Fibroblast of upper back skin (primary cell): ENCODE measurements at places on chromosomes 1 and 21.

- DNase-seq, result no peak
Observed at GRCh38 chr1:24932284-24932683, 2.2 kb upstream of the RUNX3 start.

DNA sequence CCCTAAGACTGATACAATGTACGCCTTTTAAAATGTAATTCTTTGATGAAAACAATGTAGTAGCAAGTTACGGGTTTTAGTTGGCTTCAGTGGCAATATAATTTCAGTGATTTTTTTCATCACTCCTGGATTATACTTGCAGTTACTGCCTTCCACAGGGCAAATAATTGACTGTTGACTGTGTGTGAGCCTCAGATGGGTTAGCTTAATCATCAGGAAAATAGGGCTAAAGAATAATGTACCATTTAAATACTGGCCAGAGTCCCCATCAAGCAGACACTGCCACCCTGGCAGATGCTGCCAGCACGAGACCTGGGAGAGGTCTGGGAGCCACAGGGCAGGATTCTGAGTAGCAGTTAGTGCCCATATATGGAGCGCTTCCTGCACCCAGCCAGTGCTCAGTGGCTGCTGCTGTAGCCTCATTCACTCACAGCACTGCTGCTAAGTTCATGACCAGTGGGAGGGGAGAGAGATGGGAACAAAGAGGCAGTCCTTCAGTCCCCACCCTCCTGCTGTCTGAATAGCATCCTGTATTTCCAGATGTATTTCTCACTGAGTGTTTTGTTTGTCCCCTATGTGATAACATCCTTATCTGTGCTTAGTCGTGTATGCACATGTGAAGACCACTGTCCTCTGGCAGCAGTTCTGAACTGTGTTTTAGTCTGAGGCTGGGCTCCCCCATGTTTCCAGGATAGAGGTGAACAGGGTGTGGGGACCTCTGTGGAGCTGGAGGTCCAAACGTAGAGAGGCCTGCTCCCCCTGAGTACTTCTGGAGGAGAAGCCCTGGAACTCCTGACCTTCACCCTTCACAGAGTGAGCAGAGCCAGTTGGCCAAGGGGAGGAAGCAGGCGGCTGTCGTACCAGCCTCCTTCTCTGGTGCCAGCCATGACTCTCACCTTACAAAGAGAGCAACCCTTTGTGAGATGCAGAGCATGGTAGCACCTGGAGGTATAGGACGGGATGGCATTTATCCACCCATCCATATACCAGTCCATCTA, 80.4 kb downstream of the ADARB1 start:
- peak; percentile 72 for DNase-seq

DNA sequence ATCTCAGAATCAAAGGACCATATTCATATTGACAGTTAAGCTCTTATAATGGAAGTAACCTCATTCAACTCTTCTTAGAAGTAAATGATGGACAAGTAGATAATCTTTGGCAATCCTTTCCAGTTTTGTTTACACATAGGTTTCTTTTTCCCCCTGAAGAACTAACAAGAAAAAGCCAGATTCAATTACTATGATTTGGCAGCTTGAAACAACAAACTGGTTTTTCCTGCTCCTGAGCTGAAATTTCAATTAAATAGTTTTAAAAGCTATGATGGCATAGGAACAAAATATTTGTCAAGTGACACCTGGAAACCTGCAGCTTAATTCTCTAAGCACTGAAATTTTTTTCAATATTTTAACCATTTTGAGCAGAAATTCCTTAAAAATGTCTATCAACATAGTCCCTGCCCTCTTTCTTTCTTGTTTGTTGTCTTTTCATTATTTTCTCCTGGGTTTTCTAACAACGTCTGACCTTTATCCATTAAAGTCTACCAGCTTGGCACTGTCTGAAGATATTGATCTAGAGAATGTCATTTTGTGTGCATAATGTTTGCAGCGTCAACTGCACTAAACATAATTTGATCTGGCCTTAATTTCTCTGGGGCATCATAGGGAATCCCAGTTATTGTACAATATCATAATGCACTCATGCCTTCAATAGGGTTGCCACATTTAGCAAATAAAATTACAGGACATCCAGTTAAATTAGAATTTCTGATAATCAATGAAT, 4.0 kb upstream of the SLC35A3 start:
- DNase-seq, result no peak

DNA sequence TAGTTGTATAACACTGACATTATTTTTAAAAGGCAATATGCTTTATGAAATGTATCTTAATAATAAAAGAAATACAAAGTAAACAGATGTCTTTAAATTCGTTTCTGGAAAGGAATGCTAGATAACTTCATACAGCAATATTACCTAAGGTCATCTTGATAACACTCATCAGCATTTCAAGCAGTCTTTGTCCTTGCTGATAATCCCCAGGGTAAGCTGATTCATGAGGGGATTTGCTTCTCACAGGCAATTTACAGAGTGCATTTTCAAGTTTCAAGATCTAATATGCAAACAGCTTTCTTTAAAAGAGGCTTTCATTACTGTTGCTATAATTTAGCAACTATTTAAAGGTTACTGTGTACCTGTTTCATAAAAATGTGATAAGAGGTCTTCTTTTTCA, 75.2 kb upstream of the NEK2 start:
- no peak for DNase-seq

GRCh38 chr1:155706139-155706538, 17.2 kb downstream of the DAP3 start:
- DNase-seq, result peak; percentile 55

DNA sequence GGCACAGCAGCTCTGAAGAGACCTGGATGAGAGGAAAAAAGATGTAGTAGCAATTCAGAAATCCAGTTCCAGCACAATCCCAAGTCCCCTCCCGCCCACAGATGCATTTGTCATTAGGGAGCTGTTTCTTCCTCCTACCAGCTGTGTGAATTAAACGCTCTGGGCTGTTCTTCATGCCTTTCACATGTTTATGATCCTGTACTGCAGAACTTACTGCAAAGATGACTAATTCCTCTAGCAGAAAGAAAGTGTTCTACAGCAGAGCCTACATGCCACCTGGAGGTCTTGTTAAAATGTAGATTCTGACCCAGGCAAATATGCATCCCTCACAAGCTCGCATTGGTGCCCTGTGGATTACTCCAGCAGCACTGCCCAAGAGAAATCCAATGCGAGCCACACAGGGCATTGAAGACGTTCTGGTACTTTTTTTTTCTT, 6.5 kb downstream of the ENO1 start:
- DNase-seq, result no peak

GRCh38 chr1:39646232-39647081, 7.0 kb upstream of the HEYL start:
- DNase-seq, result peak; percentile 69

- DNase-seq, result no peak
Observed at GRCh38 chr1:2609319-2610035, 22.9 kb downstream of the PRXL2B start.

DNA sequence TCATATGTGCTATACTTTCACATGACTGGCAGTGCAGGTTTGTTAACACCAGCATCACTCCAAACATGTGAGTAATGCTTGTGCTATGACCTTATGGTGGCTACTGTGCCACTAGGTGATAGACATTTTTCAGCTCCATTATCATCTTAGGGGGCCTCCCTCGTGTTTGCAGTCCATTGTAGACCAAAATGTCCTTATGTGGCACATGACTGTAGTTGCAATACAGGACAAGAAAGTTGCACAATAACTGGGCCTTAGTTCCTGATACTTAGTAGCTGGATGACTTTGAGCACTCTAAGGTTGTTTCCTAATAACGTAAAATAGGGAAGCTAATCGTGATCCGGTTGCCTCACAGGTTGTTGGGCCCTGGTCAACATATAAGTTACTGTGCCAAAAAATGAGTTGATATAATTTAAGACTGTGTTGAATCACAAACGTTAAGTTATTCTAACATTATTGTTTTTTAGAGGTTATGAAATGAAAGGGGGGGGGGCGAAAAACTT, 511 bp upstream of the SNX27 start:
- peak; percentile 47 for DNase-seq

DNA sequence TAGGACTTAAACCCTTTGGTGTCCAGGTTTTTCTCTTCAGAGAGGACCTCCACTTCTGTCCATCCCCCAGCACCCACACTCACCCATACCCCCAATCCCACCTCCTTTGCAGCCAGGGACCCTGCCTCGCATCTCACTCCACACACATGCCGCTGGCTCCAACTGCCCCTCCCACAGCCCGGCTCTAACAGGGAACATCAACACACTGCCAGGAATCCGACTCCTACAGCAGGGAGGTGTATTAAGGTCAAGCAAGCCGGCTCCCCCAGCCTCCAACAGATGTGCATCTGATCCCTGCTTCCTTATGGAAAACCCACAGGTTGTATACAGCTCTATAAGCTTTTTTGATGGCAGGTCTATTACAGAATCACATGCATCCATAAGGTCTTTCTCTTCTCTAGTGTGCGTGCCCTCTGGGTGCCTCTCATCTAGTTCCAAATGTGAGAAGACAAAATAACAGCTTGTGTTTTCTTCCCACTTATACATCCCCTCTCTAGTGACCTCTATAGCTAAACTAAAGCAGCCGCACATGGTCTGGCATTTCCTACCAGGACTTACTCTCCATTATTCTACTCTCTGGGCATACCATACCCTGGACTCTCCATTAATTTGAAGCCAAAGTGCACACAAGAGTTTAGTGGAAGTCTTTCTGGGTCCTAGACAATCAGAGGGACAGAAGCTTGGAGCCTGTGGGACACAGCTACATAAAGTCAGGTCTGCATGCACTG, 16.3 kb downstream of the PIK3C2B start:
- DNase-seq, result no peak

- DNase-seq, result no peak
Observed at GRCh38 chr1:13584876-13585611, 1.4 kb downstream of the PDPN start.

GRCh38 chr1:205600085-205600484, 31.7 kb downstream of the ELK4 start:
- DNase-seq, result peak; percentile 58

GRCh38 chr1:57302812-57303596, 120.9 kb downstream of the DAB1 start:
- DNase-seq, result no peak

GRCh38 chr1:241485554-241485992, 34.0 kb downstream of the FH start:
- peak; percentile 14 for DNase-seq

GRCh38 chr1:21175670-21176581, 771 bp downstream of the EIF4G3 start:
- DNase-seq, result no peak

DNA sequence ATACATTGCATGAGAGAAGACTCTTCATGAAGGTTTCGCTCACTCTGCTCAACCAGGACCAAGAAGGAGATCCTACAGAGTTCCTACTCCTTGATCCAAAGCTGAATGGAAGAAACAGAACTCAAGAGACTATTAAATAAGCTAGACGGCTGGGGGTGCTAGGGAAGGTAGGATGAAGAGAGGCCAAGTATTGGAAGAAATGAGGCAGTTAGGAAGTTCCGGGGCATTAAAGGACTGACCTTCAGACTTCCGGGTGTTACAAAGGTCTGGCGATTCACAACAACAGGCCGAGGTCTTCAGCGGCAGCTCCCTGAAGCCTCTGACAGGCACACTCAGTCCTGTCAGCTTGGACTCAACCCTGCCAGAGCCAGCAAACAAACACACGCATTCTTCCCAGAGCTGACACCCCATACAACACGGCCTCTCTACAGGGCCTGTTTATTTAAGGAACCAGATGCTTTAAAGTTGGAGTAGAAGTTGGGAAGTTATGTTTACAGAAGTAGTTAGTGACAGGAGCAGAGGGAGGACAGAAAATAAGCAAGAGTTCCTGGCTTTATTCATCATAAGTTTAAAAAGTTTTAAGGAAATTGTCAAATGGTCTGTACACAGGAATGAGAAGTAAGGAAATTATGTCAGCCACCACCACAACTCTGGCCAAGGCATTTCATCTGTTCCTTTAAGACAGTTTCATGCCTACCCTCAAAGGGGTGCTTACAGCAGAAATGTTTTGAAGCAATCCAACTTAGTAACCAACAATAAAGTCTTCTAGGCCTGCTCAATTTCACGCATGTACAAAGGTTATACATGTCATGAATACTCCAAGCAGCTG, 4.7 kb downstream of the SORT1 start:
- peak; percentile 36 for DNase-seq

- peak; percentile 11 for DNase-seq
Observed at GRCh38 chr21:43341378-43342161, 85.4 kb downstream of the SIK1 start.

GRCh38 chr1:115506924-115507589, 134.7 kb upstream of the VANGL1 start:
- peak; percentile 75 for DNase-seq

GRCh38 chr1:154857441-154858215, 12.5 kb downstream of the KCNN3 start:
- no peak for DNase-seq

GRCh38 chr1:93411000-93411399, 36.9 kb upstream of the FNBP1L start:
- no peak for DNase-seq

DNA sequence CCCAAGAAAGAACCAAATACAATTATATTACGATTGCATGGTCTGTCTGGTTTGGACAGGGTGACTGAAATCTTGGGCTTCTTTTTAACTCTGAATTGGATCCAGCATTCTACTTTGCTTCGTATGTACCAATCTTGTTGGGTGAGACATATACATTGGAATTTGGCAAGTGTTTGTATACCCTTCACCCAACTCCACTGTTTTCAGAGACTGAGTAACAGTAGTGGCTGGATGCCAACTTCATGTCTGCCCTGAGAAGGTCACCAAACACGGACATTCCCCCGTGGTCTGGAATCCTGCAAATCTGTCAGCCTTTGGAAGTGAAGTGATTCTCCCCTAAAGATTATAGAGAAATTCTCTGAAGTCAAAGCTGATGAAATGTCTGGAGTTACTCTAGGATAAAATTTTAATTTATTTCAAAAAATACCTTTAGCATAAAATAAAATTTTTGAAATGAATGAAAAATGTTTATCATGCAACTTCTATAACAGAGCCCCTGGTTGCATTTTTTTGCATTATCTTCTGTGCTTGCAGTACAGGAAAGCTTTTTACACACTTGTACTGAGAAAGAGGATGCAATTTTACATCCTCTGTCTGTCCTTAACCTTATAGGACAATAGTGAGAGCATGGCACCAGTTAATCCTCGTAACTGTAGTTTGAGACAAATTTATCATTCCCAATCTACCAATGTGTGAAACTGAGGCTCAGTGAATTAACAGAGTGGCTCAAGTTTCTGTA, 201.8 kb downstream of the DISC1 start:
- peak; percentile 97 for DNase-seq

DNA sequence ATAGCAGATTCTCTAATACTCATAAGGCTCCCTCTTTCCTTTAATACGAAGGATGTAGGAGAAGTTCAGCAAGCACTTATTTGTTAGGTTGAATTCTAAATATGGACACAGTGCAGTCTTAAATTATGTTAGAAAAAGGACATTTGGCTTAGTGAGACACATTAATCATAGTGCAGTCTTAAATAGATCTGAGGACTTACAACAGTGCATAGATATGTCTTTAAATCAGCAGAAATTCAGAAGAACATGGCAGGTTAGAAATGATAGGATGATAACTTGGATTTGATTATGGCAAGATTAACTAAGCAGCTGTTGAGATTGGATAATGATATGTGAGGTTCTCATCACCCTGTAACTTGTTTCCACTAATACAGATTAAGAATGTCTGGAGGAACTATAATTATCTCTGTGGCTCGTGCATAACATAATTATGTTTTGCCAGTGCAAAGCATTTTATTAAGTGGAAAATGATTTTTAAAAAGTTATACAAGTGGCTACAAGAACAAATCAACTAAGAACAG, 485.9 kb downstream of the USP25 start:
- DNase-seq, result no peak

GRCh38 chr1:218496561-218496960, 151.4 kb downstream of the TGFB2 start:
- DNase-seq, result peak; percentile 99
